ENCODE measurements at places on chromosomes 1 and 21.

GRCh38 chr21:38013741-38014140 lies 97.5 kb upstream of the KCNJ6 start:
- H3K36me3 ChIP-seq = no peaks in the 10 kb centered on the region
- no peaks in the 10 kb centered on the region for H3K27me3 ChIP-seq
- H3K4me1 ChIP-seq = peaks cover 4% of the 10 kb centered on the region
- no peak overlapping the region for H3K27ac ChIP-seq
- DNase-seq = no peak

DNA sequence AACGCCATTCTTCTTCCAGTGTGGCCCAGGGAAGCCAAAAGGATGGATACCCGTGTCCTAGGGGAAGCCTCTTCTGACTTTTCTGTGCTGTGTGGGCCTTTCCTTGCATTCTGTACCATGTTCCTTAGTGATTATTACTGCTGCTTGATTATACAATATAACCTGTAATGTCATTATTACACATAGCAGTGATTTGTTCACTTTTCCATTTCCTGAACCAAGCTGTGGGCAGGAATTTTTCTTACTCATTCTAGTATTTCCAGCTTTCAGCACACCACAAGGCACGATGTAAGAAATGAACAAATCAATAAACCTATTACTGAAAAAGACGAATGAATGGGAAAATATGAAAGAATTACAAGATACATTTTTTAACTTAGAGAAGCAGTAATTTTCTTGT lies 8.4 kb upstream of the USP33 start:
- H3K27me3 ChIP-seq = no peaks in the 10 kb centered on the region
- no peaks in the 10 kb centered on the region for H3K36me3 ChIP-seq
- H3K27ac ChIP-seq = no peak overlapping the region
- no peaks in the 10 kb centered on the region for H3K4me1 ChIP-seq
- H3K4me3 ChIP-seq = no peak overlapping the region
- no peak for DNase-seq

- no peaks in the 10 kb centered on the region for H3K27me3 ChIP-seq
- H3K4me1 ChIP-seq = peaks cover 13% of the 10 kb centered on the region
- H3K36me3 ChIP-seq = no peaks in the 10 kb centered on the region
- H3K27ac ChIP-seq = no peak overlapping the region
- no peak overlapping the region for H3K4me3 ChIP-seq
Observed at GRCh38 chr1:1024771-1025699, 5.1 kb downstream of the AGRN start.

DNA sequence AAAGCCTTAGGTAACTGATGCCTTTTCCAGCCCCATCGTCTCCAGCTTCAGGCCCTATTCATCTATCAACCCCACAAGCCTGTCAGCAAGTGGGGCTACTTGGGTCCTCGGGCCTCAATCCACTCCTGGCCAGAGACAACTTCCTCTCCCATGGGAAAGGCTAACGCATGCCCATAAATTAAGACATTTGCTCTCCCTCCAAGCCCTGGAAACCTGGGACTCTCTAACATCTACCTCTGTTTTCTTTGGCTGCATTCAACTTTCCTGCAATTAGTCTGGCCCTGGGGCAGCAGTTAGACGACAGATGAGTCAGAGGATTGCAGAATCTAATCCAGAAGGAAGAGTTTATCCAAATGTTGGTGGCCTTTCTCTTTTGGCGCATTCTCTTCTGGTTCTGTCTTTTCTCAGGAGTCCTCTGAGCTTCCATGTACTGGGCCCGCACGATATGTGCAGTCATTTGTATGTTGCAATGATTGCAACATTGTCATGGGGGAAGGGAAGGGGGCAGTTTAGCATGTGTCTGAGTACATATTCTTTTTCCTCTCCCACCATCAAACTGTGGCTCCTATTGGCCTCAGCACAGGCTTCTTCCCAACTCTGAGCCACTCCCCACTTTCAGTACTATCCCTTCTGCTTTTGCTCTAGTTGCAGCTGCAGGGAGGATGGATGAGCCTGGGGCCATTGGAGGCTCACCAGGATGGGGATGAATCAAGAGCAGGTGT lies 54.4 kb downstream of the NAV1 start:
- peaks cover 36% of the 10 kb centered on the region for H3K27me3 ChIP-seq
- DNase-seq = no peak
- no peak overlapping the region for H3K4me3 ChIP-seq
- no peaks in the 10 kb centered on the region for H3K36me3 ChIP-seq
- peak overlapping the region; percentile 79 for H3K27ac ChIP-seq

Data from neural crest cell (in vitro differentiated cells).